ENCODE measurements at places on chromosomes 1 and 21. TPM values are rescaled to one million over a fixed set of nuclear protein-coding genes. Genes with fewer than 3 reads are reported as not detected.

GRCh38 chr21:36260030-36260787 lies 59.8 kb upstream of the MORC3 start:
- peak; percentile 25 for DNase-seq

DNA sequence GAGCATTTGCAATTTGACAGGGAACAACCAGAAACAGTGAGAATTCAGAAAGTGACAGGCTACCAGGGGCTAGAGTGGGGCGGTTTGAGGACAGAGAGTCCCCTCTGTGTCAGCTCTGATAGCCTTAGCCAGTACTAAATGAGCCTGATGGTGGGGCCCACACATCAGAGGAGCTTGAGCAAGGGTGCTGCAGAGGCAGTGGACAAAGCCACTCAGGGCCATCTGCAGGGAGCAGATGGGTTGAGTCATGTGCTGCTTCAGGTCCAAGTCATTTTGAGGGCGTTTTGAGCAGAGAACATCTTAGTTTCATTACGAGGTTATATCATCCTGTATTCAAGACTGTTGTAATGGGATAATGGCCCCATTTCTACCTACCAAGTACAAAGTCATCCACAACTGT lies 7.7 kb downstream of the LRRC52 start:
- no peak for DNase-seq

- no peak for DNase-seq
Observed at GRCh38 chr1:54372978-54373377, 33.2 kb downstream of the SSBP3 start.

GRCh38 chr1:36884801-36885200 lies 149.5 kb downstream of the GRIK3 start:
- no peak for DNase-seq

- no peak for DNase-seq
Observed at GRCh38 chr1:182347019-182347418, 44.6 kb downstream of the GLUL start.

GRCh38 chr1:46039571-46040052 lies 92.8 kb downstream of the PIK3R3 start:
- no peak for DNase-seq

GRCh38 chr21:45404730-45405270 lies at the start of gene COL18A1:
Gene COL18A1 (plus strand): TSS chr21:45405165. CDS start chr21:45405231, 66 bp downstream.
- no peak for DNase-seq

GRCh38 chr1:28091043-28091781 lies 2.8 kb upstream of the EYA3 start:
- DNase-seq = peak; percentile 69

- DNase-seq = no peak
Observed at GRCh38 chr21:25568246-25568645, 39.0 kb downstream of the MRPL39 start.

DNA sequence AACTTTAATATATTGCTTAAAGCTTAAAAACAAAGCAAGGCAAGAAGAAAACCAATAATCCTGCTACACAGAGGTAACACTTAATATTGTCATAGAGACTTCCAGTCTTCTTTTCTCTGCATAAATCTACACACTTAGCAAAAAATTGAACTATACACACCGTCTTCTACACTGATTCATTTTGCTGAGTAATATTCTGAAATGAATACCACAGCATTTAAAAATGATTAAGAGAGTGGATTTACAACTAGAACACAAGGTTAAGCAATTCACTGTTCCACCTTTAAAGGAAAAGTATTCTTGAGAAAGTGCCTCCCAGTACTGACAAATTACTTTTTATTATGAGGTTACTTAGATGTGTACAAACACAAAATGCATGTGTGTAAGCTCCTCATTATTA lies 22.2 kb upstream of the ITPKB start:
- DNase-seq = no peak

- DNase-seq = peak; percentile 18
Observed at GRCh38 chr1:159177272-159177907, 6.0 kb downstream of the CADM3 start.

GRCh38 chr1:197811769-197812168 lies 36.5 kb upstream of the DENND1B start:
- no peak for DNase-seq

DNA sequence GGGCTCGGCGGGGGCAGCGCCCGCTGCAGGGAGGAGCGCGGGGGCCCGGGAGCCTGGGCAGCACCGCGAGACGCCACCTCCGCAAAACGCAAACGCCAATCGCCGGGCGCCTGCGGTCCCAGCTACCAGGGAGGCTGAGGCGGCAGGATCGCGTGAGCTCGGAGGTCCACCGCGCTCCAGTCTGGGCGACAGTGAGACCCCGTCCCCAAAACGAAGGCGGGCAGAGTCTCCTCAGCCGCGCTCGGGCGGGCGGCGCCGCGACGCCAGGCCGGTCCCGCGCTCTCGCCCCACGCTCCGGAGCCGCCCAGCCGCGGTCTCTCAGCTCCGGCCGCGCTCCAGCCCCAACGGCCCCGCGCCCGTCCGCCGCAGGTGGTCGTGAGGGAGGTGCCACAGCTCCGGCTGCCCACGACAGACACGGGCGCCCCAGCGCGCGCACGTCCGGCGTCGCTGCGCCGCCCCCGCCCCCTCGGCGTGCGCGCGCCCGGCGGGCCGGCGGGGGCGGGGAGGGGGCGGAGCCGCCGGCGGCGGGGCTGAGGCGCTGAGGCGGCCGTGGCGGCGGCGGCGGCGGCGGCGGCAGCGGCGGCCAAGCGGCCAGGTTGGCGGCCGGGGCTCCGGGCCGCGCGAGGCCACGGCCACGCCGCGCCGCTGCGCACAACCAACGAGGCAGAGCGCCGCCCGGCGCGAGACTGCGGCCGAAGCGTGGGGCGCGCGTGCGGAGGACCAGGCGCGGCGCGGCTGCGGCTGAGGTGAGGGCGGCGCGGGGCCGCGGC lies at the start of gene ADARB1:
Gene ADARB1, plus strand, starts transcription at position 533 of the 770 bp plus-strand sequence. CDS start 97,077 bp downstream, outside the sequence.
- DNase-seq = peak; percentile 58

- DNase-seq = no peak
Observed at GRCh38 chr1:204503913-204504519, 9.4 kb upstream of the PIK3C2B start.

DNA sequence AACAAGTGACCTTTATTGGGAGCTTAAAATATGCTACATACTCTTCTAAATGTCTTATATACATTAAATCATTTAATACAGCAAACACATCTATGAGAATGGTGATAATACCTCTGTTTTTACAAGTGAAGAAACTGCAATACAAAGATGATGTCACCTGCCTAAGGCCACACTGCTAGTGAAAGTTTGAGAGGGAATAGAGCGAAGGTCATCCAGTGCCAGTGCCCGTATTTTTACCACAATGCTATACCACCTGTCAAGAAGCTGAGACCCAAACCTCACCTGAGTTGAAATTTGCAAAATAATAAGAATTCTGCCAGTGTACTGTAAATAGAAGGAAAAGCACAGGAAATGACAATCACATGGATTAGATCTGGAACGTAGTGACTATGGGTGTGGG lies 200.4 kb upstream of the TMPRSS15 start:
- no peak for DNase-seq

DNA sequence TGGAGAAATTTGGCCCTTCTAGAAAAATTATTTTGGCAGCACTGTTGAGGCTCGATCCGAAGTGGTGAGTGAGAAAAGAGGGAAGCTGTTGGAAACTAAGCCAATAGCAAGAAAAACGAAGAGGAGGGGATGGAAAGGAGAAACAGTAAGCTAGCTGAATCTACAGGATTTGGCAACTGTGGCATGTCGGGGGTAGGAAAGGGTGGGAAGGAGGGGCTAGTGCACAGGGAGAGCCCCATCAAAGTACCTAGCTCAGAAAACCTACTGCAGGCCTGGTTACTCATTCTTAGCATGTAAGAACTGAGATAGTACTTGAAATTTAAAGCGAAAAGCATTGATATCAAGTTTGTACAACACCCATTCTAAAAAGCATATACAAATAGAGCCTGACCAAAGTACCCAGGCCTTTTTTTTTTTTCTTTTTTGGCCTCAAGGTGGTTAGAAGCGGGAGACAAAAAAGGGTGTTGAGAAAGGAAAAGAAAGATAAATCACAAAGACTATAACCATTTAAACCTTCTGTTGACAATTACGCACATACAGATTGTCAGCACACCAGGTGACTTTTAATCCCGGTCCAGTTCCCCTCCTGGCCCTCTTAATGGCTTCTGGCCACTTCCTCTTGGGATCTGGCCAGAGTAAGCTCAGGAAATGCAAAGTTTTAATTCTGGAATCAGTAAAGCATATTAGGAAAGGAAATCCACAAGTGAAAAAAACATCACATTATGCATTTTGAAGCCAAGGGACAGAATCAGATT lies 50.4 kb downstream of the SLC16A1 start:
- no peak for DNase-seq

- no peak for DNase-seq
Observed at GRCh38 chr1:209457401-209458125, 126.0 kb upstream of the CAMK1G start.

Gene ZMYND12
- 0.28 TPM for total RNA-seq

Gene FCRL6
- total RNA-seq = not detected

Gene CFAP126
- total RNA-seq = not detected

Gene OR2M3
- total RNA-seq = not detected

Gene ROR1
- 0.09 TPM for total RNA-seq

Gene PRMT6
- 21.0 TPM for total RNA-seq

Gene RHD
- total RNA-seq = not detected

Gene CORT
- 0.34 TPM for total RNA-seq

Gene CBR3
- 25.8 TPM for total RNA-seq

Gene C4BPA
- not detected for total RNA-seq

Measured in activated T-helper 2 cell treated with anti-CD3 and anti-CD28 coated beads, Interferon-gamma antibody, Interleukin-2, Interleukin-4, amounts not matched to agents 10 μg/mL and 5 μg/mL and 100 μg/mL, durations not matched to agents 14 hours and 24 hours and 36 hours (primary cell).